ENCODE measurements at places on chromosomes 4 and X. TPM values are rescaled to one million over a fixed set of nuclear protein-coding genes. Genes with fewer than 3 reads are reported as not detected.

XAGE2 gene
- not detected for total RNA-seq

CABS1 gene
- not detected for total RNA-seq

FAT1 gene
- 132 TPM for total RNA-seq

ACE2 gene
- not detected for total RNA-seq

MTNR1A gene
- total RNA-seq: not detected

CXCR3 gene
- total RNA-seq: not detected

RBPJ gene
- 84.7 TPM for total RNA-seq

C4orf36 gene
- total RNA-seq: 3.5 TPM

EPHA5 gene
- total RNA-seq: 0.12 TPM

GSX2 gene
- total RNA-seq: not detected

AVPR2 gene
- total RNA-seq: not detected

RASGEF1B gene
- total RNA-seq: 5.4 TPM

CD40LG gene
- total RNA-seq: not detected

IQSEC2 gene
- 19.8 TPM for total RNA-seq

PDZD4 gene
- total RNA-seq: 0.29 TPM

CPLX1 gene
- 3.5 TPM for total RNA-seq

GPR143 gene
- total RNA-seq: 0.93 TPM

DIAPH2 gene
- 17.6 TPM for total RNA-seq

PABPC1L2A gene
- not detected for total RNA-seq

CT47A7 gene
- not detected for total RNA-seq

HMGN5 gene
- 6.6 TPM for total RNA-seq

RHOH gene
- not detected for total RNA-seq

TEX11 gene
- total RNA-seq: not detected

PLXNB3 gene
- total RNA-seq: 13.5 TPM

PKD2 gene
- 36.6 TPM for total RNA-seq

LIMCH1 gene
- total RNA-seq: 36.6 TPM

SPINK2 gene
- total RNA-seq: not detected

PUDP gene
- 16.1 TPM for total RNA-seq

PRSS12 gene
- 10.7 TPM for total RNA-seq

EREG gene
- total RNA-seq: 34.0 TPM

CTSO gene
- 2.3 TPM for total RNA-seq

VEGFD gene
- total RNA-seq: not detected

UGT2B15 gene
- not detected for total RNA-seq

GAGE1 gene
- not detected for total RNA-seq

SHOX gene
- not detected for total RNA-seq

MMRN1 gene
- not detected for total RNA-seq

CT45A10 gene
- not detected for total RNA-seq

SOWAHD gene
- total RNA-seq: not detected

HTN1 gene
- total RNA-seq: not detected

AREG gene
- total RNA-seq: 1,402 TPM

OPHN1 gene
- 4.8 TPM for total RNA-seq

SPIN2A gene
- total RNA-seq: 0.44 TPM

WFS1 gene
- 62.4 TPM for total RNA-seq

RXFP1 gene
- total RNA-seq: 4.7 TPM

CLDN34 gene
- not detected for total RNA-seq

PNMA6A gene
- total RNA-seq: not detected

ADRA2C gene
- 0.32 TPM for total RNA-seq

CXCL9 gene
- not detected for total RNA-seq

H2BW2 gene
- total RNA-seq: not detected

SLC16A2 gene
- total RNA-seq: 13.7 TPM

XAGE1A gene
- not detected for total RNA-seq

TEC gene
- total RNA-seq: 1.1 TPM

LNX1 gene
- total RNA-seq: not detected

LINC00632 gene
- total RNA-seq: 16.9 TPM

FAAH2 gene
- total RNA-seq: 1.7 TPM

DNAAF6 gene
- not detected for total RNA-seq

TRIM61 gene
- 0.26 TPM for total RNA-seq

LGI2 gene
- not detected for total RNA-seq

TLR10 gene
- total RNA-seq: not detected

Data from MCF 10A (cell line).